Stimulated activated CD4-positive, alpha-beta T cell treated with anti-CD3 and anti-CD28 coated beads, Interleukin-12 subunit alpha, Interleukin-12 subunit beta, amount 100 ng/mL, for 4 hours (primary cell): ENCODE measurements at places on chromosomes 7 and 10.

DNA sequence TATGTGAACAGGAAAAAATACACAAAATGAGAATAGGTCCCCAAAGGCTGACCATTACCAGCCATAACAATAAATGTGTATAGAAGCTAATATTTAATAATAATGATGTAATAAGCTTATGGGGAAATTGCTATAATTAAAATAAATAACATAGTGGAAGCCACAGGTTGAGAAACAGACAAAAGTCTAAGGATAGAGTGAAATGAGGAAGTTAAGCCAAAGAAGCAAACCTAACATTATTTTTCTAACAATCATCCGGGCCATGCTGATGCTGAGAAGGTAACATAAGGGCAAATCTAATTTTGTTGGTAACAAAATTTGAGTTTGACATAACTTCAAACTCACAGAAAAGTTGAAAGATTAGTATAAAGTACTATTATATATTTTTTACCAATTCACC lies 115.9 kb downstream of the MICU1 start:
- DNase-seq: no peak

DNA sequence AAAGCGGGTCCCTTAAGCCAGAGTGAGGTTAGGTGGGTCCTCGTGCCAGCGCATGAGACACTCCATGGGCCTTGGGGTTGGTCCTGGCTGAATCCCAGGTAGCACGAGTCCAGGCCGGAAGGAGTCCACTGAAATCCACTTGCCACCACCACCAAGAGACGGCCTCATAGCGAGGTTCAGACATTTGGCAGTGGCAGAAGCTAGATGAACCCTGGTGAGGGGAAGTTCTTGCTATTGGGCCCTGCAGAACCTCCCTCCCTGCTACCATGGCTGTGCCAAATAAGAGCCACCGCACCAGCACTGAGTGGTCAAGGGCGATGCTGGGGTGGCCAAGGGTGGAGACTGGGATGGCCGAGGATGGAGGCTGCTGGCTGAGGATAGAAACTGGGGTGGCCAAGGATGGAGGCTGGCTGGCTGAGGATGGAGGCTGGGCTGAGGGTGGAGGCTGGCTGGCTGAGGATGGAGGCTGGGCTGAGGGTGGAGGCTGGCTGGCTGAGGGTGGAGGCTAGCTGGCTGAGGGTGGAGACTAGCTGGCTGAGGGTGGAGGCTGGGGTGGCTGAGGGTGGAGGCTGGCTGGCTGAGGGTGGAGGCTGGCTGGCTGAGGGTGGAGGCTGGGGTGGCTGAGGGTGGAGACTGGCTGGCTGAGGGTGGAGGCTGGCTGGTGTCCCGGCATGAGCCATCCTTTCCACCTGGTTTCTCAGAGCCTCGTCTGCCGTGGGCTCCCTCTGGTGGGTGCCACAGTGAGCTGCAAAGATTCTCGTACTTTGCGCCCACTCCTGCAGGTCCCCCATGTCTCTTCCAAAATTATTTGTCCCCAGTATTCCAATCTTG lies 88.2 kb downstream of the ELFN1 start:
- DNase-seq: peak; percentile 21

GRCh38 chr10:25023278-25023677 lies 6.9 kb downstream of the THNSL1 start:
- no peak for DNase-seq

DNA sequence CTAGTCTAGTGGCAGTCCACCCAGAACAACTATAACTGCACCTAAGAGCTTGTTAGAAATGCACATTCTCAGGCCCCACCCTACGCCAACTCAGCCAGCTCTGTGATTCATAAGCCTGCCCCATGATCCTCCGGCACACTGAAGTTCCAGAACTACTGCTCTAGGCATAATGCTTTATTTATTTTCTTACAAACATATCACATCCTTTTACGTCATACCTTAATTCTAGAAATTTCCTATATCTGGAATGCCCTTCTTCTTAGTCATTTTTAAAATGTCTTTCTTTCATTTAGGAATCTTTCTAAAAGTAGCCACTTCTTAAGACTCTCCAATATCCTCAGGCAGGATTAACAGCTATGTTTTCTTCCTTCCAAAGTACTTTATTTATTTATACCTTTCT lies 480.1 kb downstream of the INHBA start:
- DNase-seq: no peak

DNA sequence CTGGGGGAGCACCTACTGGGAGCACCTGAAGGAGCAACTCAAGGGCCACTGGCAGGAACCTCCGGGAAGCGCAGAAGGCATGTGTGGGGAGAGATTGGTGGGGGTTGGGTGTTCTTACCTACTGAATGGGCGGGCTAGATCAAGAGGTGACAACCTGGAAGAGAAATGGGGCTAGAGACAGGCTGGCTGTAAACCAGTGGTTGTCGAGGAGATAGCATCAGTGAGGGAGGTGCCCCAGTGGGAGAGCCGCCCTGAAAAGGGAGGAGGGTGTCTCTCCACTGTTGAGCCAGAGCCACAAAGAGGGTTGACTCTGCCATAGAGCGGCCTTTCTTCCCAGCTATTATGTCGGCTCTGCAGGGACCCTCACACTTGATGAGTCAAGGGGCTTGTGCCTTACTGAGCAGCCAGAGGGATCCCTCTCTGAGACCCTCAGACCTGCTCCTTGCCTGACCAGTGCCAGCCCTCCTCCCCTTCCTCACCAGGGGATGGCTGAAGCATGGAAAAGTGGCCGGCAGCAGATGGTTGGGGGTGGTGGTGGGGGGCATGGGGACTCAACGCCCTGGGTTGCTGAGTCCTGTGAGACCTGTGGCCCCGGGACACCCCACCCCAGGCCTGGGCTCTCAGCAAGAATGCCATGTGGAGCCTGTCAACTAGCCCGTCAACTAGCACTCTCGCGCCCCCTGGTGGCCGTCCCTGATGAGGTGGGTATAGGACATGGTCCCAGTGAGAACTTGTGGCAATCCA lies 36.4 kb upstream of the PURB start:
- DNase-seq: peak; percentile 99

- no peak for DNase-seq
Measured at GRCh38 chr10:78252286-78252685, 218.6 kb downstream of the RPS24 start.

- DNase-seq: peak; percentile 5
Measured at GRCh38 chr7:93442478-93443224, 131.9 kb downstream of the CALCR start.

DNA sequence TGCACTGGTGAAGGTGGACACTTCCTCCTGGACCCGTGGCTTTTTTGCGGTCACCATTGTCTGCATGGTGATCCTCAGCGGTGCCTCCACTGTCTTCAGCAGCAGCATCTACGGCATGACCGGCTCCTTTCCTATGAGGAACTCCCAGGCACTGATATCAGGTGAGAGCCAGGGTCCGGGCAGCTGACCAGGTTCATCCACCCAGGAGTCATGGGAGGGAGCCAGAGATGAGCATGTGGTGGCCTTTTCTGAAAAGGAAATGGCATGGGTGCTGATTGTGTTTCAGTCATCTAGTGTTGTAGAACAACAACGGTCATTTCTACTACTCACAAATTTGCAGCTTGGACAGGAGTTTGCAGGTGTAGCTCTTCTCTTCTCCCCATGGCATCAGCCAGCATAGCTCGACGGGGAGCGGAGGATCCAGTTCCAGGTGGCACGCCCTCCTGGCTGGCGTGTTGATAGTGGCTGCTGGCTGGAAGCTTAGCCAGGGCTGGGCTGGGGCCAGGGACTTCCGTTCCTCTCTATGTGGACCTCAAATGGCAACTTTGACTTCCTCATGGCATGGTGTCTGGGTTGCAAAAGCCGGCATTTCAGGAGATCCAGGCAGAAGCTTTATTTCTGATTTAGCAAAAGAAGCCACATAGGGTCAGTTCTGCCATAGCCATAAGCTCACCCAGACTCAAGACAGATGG lies 32.7 kb downstream of the SLC29A3 start:
- DNase-seq: no peak

- DNase-seq: no peak
Measured at GRCh38 chr7:133183042-133183794, 69.7 kb upstream of the EXOC4 start.

DNA sequence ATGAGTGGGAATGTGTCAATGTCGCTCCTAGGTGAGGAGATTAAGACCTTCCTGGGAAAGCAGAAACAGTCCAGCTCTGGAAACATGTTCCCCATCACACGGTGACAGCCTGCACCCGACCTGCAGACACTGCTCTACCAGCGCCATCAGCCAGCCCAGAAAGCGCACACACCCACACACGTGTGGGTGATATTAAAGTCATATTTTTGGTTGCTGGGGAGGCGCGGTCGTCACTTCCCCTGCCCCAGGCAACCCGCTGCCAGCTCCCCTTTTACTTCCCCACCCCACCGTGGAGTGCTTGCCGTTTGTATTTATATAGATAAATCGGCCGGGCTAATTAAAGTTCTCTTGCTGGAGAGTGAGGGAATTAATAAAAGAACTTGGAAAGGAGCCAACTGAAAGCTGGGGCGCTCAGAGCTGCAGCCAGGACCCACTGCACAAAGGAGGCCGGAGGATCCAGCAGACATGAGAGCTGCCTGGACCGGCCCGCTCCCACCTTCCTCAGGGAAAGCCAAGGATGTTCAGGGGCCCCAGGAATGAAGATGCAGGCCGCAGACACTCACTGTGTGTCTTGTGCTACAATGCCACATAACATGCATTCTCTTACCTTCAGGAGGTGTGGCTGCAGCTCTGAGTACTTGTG lies 145.2 kb upstream of the UNC5B start:
- no peak for DNase-seq

- no peak for DNase-seq
Measured at GRCh38 chr7:84013616-84014240, 180.9 kb downstream of the SEMA3A start.

- DNase-seq: no peak
Measured at GRCh38 chr7:42883950-42884349, 27.9 kb downstream of the C7orf25 start.

DNA sequence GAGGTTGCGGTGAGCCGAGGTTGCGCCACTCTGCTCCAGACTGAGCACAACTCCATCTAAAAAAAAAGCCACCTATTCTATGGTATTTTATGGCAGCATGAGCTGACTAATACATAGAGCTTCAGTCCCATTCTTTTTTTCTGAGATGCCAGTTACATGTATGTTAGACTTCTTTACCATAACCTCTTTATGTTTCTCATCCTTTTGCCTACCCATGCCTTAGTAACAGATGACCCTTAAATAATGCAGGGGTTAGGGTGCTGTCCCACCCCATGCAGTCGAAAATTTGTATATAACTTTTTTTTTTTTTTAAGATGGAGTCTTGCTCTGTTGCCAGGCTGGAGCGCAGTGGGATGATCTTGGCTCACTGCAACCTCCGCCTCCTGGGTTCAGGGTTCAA lies 22.7 kb upstream of the HHEX start:
- DNase-seq: no peak

GRCh38 chr10:76778914-76779795 lies 858.5 kb downstream of the KCNMA1 start:
- DNase-seq: no peak

GRCh38 chr10:73404690-73405089 lies 9.2 kb downstream of the ANXA7 start:
- DNase-seq: no peak

- DNase-seq: no peak
Measured at GRCh38 chr7:40979296-40979695, 723.6 kb downstream of the INHBA start.

GRCh38 chr10:32070645-32071044 lies 14.4 kb upstream of the KIF5B start:
- no peak for DNase-seq

GRCh38 chr7:6367701-6368211 lies 80.0 kb downstream of the DAGLB start:
- DNase-seq: no peak

GRCh38 chr10:32954080-32954479 lies 4.0 kb downstream of the ITGB1 start:
- no peak for DNase-seq

- no peak for DNase-seq
Measured at GRCh38 chr7:49778731-49779270, 5.4 kb downstream of the VWC2 start.

- DNase-seq: no peak
Measured at GRCh38 chr10:17247210-17247609, 19.2 kb downstream of the VIM start.

- DNase-seq: no peak
Measured at GRCh38 chr7:30973791-30974604, 10.2 kb downstream of the GHRHR start.

DNA sequence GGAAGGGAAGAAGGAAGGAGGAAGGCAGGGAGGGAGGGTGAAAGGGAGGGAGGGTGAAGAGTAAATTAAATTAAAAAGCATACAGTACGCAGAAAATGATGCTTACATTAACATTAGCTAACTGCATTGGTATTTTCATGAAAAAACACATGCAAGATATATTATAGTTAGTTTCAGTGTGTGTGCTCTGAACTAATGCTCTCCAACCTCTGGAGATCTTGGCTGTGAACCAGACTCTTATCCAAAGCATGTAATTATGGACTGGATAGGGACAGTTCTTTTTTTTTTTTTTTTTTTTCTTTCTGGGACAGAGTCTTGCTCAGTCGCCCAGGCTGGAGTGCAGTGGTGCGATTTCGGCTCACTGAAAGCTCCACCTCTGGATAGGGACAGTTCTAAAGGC lies 357.0 kb downstream of the FRMD4A start:
- no peak for DNase-seq

DNA sequence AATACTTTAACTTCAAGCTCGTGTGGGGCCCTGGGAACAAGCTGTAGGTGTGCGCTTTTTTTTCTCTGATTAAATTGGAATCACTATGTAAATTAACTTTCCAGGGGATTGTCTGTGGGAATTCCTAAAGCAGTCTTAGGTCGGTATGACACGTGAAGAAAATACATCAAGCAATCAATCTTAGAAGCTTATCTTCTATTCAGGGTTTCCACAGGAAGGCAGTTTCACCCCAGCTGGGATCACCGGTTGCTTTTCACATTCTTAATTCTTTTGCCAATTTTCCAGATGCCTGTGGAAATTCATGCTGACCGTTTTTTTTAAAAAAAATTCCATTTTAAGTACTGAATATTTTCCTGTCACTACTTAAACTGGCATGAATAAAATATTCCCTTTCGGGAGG lies 41.9 kb downstream of the CAMK1D start:
- no peak for DNase-seq

GRCh38 chr7:5636914-5637313 lies 144.5 kb downstream of the RNF216 start:
- DNase-seq: no peak

DNA sequence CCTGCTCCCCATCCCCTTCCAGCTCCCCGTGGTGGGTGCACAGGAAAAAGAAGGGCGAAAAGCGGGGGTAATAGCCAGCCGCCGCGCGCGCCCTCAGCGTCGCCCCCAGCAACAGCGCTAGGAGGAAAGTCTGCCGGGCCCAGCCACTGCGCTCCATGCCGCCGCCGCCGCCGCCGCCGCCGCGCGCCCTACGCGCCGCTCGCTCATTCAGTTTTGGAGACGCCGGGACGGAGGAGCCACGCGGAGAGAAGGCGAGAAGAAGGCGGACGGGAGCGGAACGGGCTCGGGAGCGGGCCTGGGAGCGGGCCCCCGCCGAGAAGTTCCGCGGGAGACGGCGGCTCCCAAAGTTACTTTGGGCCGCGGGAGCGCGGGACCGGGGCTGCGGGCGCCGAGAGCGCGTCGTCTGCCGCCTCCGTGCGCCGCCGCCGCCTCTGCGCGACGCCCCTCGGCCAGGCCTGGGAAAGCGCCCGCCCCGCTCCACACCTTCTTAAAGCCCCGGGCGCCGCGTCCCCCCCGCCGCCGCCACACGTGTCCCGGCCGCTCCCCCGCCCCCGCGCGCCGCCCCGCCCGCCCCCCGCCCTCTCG lies at the start of gene RELN:
Gene RELN, minus strand, starts transcription at position 459 of the 585 bp plus-strand sequence. Its CDS starts 302 bp downstream, at position 157.
- no peak for DNase-seq

GRCh38 chr7:125279961-125280360 lies 350.3 kb upstream of the POT1 start:
- no peak for DNase-seq
